ENCODE measurements at places on chromosomes 2 and 18. TPM values are rescaled to one million over a fixed set of nuclear protein-coding genes. Genes with fewer than 3 reads are reported as not detected.

DNA sequence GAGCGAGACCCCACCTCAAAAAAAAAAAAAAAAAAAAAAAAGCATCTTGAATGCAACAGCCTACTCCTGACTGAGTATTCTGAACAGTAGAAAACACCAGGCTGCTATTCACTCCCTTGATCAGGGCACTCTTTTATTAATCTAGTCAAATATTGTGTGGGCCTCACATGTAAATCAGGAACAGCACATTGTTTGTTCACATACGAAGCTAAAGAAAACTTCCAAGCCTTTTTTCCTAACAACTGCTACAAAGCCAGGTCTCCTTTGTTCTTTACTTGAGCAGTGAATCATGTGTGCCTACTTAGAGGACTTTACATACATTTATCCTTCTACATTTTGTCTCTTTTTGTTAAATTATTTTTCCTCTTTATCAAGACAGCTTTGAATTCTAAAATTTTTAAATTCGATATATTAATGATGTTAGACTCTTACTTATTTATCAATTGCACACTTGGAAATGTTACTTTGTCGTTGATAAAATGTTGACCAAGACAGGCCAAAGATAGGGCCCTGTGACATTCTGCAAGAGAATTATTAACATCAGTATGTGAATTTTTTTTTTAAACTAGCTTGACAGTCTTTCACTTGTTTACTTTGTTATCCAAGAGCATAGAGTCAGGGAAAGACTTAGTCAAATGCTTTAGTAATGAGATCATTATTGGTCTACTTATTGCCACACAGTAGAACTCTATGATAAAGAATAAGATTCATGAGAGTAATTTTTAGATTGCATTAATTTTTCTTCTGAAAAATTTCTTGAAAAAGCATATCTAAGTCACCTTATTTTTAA, 13.2 kb downstream of the SPATS2L start:
- DNase-seq = no peak

GRCh38 chr2:72394541-72395070, 246.9 kb upstream of the CYP26B1 start:
- no peak for DNase-seq

- no peak for DNase-seq
Measured at GRCh38 chr2:191158193-191158592, 7.4 kb upstream of the STAT4 start.

DNA sequence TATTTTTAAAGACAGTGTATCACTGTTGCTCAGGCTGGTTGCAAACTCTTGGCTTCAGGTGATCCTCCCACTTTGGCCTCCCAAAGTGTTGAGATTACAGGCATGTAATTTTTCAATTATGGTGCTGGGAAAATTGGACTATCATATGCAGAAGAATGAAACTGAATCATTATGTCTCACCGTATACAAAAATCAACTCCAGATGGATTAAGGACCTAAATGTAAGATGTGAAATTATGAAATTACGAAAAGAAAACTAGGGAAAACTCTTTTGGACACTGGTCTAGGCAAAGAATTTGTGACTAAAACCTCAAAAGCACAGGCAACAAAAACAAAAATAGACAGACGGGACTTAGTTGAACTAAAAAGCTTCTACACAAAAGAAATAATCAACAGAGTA, 31.2 kb downstream of the MAP3K2 start:
- no peak for DNase-seq

DNA sequence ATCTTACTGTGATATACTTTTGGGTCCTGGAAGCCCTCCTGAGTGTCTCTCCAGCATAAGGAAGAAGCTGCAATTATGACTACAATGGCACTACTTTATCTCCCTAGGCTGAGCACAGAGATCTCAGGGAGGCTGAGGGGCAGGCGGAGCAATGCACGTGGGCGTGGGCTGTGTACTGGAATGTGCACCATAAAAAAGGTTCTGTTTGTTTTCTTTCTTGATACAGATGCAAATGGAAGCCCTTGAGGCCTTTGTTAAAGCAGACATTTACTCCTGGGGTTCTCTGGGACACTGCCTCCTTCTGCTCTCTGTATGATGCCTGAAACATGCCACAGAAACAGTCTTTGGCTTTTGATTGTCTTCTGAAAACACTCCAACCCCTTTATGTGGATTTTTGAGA, 79.1 kb upstream of the DLX2 start:
- no peak for DNase-seq

EPAS1 gene
- 4.2 TPM for total RNA-seq

GRCh38 chr2:11562476-11562875, 28.6 kb downstream of the GREB1 start:
- no peak for DNase-seq

DNA sequence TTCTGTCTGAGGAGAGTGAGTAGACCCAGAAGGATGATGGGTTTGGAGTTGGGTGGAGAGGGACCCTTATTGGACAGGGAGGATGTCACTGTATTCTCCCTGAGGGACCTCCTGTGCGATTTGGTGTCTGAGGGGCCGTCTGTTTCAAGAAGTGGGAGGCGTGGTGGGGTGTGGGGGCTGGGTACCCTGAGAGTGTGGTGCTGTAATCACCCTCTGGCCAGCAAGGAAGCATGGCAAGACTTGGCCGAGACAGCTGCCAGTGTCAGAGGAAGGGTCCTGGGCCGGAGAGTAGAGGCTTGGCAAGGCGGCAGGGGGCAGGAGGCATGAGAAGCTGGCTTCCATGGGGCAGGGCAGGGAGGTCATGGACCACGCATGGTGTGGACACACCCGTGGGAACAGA, 43.1 kb downstream of the CTIF start:
- DNase-seq = no peak

DNA sequence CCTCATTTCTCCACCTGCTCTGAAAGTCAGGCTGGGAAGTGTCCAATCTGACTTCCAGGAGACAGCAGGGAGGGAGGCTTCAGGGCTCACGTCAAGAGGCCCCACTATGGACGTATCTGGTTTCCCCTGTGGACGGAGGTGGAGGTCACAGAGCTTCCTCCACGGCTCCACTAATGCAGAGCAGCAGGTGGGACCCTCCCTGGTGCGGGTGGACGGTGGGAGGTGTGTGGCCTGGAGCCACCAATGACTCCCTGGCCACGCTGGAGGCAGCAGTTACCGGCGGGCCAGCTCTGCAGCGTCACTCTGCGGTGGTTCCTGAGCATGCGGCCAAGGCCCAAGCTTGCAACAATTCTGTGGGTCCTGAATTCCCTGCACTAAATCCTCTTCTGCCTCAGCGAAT, 9.0 kb downstream of the CRACDL start:
- no peak for DNase-seq

DNA sequence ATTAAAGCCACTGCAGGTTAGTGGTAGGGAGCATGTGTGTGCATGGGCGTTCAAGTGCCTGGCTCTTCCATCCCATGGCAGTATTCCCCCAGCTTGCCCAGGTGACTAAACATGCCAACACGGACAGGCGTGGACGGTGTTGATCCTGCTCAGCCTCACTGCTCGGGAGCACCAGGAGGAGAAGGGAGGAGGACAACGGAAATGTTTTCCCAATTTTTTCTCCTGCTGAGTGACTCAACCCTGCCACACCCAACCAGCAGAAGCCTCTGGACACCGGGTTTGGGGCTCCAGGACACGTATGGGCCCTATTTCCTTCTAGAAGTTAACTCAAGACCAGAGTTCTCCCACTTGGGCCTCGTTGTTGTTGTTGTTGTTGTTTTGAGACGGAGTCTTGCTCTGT, 139.1 kb downstream of the CYP26B1 start:
- no peak for DNase-seq

CD302 gene
- 1.0 TPM for total RNA-seq

GRCh38 chr2:200985799-200986198, 22.3 kb upstream of the ORC2 start:
- DNase-seq = no peak

DNA sequence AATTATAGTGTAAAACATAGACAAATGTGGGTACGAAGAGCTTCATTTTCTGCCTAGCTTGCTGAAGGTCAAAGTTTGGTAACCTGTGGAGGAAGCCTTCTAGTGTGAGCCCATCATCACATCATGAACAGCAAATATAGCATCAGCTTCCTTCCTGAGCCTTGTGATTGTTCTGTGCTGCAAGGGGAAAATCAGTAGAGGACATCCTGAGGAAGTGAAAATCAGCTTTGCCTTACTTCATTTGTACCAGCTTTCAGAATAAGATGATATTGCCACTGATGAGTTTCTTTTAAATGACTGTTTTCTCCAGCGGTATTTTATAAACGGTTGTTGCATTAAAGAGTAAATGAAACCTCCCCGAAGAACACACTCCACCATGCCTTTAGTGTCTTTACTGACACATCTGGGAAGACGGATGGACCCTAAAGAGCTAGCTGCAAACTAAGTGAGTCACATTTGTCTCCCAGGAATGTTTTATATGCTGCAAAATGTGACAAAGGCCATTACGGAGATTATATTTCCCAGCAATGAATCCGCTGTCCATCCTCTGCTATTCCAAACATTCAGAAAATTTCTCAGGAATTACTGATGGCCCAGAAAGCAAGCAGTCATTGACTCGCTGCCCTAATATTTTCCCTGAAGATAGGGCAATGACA, 1272.8 kb downstream of the SUCLG1 start:
- no peak for DNase-seq

Measured in CD4-positive, alpha-beta T cell (primary cell).